ENCODE measurements at places on chromosomes 7 and 10.

- DNase-seq = no peak
Measured at GRCh38 chr10:36759141-36759805, 366.1 kb upstream of the ANKRD30A start.

- DNase-seq = no peak
Measured at GRCh38 chr10:93173967-93174845, 100.5 kb downstream of the CYP26A1 start.

DNA sequence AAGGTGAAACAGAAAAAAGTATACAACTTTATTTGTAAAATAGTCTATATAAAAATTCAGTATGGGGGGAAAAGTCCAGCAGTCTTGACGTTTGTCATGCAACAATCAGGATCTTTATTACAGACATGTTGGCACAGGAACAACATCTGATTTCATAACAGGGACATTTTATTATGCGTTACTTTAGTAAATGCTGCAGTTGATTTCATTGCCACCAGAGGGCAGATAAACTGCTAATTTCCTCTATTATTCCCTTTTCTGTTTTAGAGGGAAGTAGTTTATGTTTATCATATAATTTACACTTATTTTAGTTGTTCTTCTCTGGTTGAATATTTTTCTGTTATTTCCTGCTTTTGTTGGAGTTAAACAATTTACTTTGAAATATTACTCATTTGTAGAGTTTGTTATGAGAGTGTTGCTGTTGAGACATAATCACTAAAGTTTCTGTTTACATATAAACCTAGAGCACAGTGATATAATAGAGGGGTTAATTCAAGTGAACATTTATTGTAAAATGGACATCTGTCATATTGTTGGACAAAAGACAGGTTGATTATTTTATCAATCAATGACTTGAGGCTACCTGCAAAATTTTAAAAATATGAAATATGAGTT, 3.3 kb downstream of the PLXDC2 start:
- DNase-seq = no peak

GRCh38 chr10:73782749-73783085, 869 bp downstream of the CHCHD1 start:
- no peak for DNase-seq

DNA sequence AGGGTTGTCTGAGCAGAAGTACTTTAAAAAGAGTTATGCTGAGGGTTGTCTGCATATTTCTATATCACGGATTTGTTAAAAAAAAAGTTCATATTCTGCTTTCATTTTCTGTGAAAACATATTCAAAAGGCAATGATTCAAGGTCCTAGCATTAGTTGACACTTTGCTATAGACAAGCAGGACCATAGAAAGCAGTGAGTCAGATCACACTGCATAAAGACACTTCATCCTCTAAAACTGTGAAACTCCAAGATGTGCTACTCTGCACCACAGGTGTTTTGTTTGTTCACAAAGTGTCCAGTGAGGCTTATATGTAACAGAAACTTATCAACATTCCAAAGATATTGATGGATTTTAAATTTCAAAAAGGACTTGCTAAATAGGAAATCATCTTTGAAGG, 47.0 kb downstream of the SPAM1 start:
- DNase-seq = no peak

All from lower lobe of right lung (tissue), 2 donors.